ENCODE measurements at places on chromosomes 4 and X.

DNA sequence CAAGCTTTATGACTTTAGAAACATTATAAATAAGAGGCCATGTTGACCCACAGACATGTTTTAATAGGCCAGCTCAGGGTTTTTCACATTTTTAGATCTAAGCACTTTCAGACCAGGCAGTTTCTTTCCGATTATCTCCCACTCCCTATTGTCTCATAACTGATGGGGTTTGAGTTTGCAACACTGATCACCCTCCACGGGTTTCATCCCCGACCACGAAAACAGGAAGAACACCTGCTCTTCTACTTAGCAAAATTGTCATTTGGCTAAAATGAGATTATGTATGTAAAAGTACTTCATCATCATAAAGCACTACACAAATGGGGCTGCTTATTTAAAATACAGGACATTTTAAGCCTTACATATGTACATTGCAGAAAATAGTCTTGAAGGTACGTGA is 407.9 kb downstream of the HNRNPD start:
- no peak for DNase-seq

GRCh38 chrX:45596188-45596808 is 395.6 kb upstream of the DIPK2B start:
- no peak for DNase-seq

- no peak for DNase-seq
These were observed 28.3 kb downstream of the AGTR2 start for GRCh38 chrX:116198810-116199209.

DNA sequence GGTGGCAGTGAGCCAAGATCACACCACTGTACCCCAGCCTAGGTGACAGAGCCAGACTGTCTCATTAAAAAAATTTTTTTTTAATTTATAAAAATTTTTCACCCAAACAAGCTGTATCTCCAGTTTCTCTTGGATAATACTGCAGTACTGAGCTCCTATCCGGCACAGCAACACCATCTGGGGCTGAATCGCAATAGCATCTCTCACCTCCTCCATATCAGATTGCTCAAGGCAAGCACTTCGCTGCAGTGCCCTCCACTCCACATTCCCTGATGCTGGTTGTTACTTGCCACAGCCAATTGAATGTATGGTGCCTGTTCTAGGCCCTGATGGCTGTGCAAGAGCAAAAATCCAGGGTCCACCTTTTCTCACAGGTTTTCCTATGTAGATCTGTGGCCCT is 69.3 kb upstream of the FAM241A start:
- no peak for DNase-seq

DNA sequence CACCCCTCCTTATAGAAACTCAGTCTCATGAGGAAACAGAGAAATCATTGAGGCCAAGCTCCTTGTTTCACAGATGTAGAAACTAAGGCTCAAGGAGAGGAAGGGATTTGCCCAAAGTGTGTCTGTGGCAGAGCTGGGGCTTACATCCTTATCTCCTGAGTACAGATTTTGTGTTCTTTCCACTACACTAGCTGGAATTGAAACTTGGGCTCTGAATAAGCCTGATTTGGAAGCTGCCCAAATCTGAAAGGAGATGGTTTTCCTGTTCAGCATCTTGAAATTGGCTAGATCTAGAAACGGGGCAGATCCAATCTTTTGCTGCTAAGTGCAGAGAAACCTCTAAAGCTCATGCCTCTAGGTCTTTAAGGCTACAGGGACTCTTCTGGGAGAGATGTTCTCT is 24.3 kb downstream of the AWAT2 start:
- no peak for DNase-seq
